ENCODE measurements at places on chromosomes 11 and 22. TPM values are rescaled to one million over a fixed set of nuclear protein-coding genes. Genes with fewer than 3 reads are reported as not detected.

The OR5B21 gene
- not detected for total RNA-seq

The HEPACAM gene
- total RNA-seq = not detected

- no peak for DNase-seq
Measured at GRCh38 chr11:1452744-1453143, 33.8 kb downstream of the MOB2 start.

DNA sequence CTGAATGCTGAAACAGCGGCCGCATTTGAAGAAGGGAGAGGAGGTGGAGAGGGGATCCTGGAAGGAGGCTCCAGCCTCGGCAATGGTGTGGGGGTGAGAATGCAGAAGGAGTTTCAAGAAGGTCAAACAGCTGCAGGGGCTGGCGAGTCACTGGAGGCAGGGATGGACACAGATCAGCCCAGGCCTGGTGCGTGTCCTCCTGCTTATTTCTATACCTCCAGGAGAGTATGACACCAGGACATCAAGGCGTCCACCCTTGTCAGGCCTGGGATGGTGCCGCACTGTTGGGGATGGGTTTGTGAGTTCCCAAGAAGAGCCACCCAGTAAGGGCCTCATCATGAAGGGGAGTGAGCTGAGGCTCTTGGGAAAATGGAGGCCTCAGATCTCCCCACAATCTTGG is 23.1 kb downstream of the IGLL1 start:
- no peak for DNase-seq

DNA sequence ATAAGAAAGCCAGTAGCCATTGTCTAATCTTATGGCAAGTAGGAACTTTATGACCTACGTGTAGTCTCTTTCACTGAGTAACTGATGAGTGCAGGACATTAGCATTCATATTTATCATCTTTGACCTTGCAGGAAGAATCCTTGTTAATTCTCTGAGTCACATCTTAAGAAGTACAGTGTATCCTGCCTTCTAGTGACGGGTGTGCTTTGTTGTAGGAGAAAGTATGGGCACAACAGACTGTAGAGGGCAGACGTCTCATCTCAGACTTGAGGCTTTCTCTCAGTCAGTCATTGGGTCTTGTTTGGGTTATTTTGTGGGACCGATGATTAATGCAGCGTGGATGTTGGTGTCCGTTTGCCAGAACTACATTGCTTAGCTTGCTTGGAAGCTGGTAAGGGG is 6.8 kb downstream of the RNF214 start:
- no peak for DNase-seq

- DNase-seq = no peak
Measured at GRCh38 chr22:19419464-19420178, 11.9 kb downstream of the HIRA start.

Data from Panc1 (cell line).